ENCODE measurements at places on chromosomes 1 and 21.

GRCh38 chr1:24735509-24736375 lies 9.5 kb upstream of the CLIC4 start:
- no peak for DNase-seq

DNA sequence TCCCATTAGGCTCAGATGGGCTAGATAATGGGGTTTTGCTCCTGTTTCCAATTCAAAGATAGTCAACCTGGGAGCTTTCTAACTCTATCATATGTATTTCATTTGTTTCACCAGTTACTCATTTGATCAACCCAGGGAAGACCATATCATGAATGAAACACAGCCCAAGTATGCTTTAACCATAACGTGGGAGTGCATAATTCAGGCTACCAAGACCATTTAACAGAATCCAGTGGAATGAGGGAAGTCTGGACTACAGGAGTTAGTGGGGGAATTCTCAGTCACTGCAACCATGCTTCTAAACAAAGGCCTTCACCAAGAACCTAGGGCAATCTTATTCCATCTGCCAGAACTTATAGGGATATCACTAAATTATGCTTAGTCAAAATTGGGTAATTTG lies 15.0 kb upstream of the SLC16A1 start:
- DNase-seq = no peak

- no peak for DNase-seq
These were observed 5.5 kb upstream of the ISG20L2 start for GRCh38 chr1:156733989-156734584.

GRCh38 chr1:173661271-173661670 lies 8.4 kb downstream of the ANKRD45 start:
- no peak for DNase-seq

DNA sequence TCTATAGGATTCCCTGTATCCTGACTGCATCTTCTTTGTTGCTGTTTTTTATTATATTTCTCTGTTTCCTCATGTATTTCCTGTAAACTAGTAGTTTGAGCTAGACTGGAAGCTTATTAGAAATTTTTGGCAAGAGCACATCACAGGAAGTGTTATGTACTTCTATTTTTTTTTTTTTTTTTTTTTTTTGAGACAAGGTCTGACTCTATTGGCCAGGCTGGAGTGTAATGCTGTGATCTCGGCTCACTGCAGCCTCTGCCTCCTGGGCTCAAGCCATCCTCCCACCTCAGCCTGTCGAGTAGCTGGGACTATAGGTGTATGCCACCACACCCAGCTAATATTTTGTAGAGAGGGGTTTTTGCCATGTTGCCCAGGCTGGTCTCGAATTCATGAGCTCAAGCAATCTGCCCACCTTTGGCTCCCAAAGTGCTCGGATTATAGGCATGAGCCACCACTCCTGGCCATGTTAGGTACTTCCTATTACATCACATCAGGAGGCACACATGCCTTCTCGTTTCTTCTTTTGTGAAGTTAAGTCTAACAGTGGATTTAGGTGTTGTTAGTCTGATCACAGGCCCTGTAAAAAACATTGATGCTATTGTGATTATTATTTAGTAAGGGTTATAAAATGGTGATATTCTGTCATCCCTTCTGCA lies 12.5 kb downstream of the C1orf21 start:
- no peak for DNase-seq
